ENCODE measurements at places on chromosomes 16 and 17.

GRCh38 chr17:63493411-63493810 lies 16.6 kb downstream of the ACE start:
- DNase-seq, result no peak

GRCh38 chr16:73064212-73064993 lies 16.5 kb upstream of the ZFHX3 start:
- DNase-seq, result no peak

DNA sequence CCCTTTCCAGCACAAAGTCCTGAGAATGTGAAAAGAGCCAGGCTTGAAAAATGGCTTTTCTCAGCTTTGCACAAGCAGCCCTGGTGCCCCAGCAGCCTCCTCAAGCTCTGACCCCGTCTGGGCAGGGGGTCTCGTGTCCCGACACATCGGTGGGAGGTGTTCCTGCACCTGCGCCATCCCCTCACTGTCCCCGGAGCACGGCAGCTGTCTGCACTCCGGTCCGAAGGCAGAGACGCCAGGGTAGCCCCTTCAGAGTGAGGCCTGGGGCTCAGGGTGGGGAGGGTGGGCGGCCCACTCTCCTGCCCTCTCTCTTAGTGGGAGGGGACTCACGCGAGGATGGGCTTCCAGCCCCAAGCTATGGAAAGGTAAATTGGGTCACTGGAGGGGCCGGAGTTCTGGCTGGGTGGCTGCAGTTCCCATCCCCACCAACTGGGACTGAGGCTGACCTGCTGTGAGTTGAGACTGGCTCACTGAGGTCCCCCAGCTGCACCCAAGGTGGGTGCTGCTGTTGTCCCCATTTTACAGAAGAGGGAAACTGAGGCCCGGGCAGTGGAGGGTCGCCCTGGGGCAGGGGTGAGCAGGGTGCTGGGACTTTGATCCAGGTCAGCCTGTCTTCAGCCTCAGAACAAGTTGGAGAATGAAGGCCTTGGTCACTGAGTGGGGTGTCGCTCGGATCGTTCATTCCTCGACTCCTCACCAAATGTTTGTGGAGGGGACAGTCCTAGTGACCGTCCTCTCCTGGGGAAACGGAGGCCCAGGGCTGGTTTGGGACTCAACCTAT lies 2.3 kb upstream of the BAIAP3 start:
- no peak for DNase-seq

DNA sequence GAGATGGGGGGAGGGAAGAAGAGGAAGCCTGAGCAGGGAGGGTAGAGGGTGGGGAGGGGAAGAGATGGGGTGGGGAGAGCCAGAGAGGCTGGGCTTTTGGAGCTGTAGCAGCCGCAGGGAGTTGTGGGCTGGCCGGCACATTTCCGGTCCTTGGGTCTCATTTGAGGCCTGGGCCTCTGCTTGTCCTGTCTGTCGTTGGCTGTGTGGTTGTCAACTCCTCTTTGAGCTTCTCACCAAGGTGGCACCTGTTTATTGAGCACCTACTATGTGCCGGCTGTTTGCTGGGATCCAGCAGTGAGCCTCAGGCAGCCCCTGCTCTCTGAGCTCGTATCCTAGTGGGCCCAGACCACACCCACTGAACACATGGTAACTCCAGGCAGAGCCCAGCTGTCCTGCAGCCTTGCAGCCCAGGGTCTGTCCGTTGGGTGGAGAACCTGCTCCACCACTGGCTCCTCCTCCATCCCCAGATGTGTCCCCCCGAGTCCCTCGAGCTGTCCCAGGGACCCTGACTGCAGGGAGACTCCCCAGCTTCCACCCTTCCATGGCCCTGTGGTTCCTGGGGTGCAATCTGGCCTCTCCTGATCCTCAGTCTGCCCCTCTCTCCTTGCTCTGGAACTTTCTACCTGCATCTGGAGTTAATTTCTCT lies 164.9 kb downstream of the IRF8 start:
- no peak for DNase-seq

DNA sequence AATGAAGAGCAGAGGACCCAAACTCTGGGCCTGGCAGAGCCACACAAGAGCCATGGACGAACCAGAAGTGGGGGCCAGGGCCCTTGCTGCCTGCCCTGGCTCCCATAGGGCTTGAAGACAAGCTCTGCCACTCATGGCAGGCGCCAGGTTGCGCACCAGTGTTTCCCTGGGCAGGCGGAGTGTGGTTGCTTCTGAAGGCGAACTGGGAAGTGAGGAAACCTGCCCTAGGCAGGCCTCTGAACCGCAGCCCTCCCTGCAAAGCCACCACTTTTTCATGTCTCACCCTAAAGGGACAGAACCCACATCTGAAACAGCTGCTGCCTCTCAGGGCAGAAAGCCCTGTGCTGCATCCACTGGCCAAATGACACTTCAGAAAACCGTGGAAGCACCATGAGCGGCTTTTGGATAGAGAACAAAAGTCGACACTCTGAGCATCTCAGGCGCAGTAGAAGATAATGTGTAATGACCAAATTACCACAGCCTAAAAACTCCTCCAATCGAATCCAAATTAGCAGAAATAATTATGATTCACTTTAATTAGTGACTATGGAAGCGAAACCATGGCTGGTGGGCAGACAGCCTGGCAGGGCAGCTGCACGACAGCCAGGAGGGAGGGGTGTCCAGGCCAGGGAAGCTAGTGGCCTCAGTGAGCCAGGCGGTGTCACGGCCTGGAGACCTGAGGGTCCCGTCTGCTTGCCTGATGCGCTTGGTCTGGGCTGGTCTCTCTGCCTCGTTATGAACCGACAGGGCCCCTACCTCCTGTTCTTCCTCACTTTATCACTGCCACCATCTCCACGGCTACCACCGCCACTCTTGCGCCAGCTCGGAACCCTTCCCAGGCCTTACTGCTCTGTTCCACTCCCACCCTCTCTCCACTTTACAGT lies 59.1 kb downstream of the PRMT7 start:
- DNase-seq, result no peak

- DNase-seq, result no peak
Observed at GRCh38 chr17:40087049-40087794, 13.2 kb downstream of the NR1D1 start.

Data from hematopoietic multipotent progenitor cell treated with erythropoietin and hydrocortisone succinate and interleukin-3 and kit ligand, for 17 days (in vitro differentiated cells).